Fibroblast of gingiva (primary cell): ENCODE measurements at places on chromosomes 5 and 9.

DNA sequence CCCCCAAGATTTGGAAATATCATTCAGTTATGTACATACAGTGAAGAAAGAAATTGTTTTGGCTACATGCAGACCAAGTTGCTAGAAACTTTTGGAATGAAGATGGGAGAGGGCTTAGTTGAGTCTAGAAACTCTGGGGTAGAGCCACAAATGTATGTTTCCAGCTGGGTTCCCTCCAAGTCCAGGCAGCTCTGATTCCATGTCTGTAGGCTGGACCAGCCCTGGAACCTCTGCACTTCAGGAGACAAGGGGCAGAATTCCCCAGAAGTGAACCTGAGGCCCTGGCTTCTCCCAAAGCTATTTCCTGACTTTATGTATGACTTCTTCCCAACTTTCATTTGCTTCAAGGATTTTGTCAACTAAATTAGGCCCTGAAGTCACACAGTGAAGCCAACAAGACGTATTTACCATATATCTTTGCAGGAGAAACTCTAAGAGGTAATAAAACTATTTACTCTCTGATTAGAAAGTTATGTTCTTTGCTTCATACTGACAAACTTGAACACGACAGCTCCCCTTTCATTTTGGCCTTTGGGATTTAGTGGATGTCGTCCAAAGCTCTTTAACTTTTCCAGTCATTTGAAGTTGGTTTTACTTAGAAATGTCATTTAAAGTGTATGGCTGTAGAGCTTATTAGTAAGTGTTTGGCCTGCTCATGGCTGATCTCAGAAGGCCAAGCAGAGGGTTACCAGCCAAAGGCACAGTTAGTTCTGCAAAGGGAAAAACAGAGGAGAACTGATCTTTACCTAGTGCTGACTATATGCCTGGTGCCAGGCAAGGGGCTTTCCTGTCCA lies 152.0 kb upstream of the SLC28A3 start:
- no peak for DNase-seq

GRCh38 chr9:130660326-130660682 lies 4.1 kb upstream of the PRDM12 start:
- no peak for DNase-seq

- no peak for DNase-seq
These were observed 278.3 kb upstream of the MPDZ start for GRCh38 chr9:13557746-13558145.

DNA sequence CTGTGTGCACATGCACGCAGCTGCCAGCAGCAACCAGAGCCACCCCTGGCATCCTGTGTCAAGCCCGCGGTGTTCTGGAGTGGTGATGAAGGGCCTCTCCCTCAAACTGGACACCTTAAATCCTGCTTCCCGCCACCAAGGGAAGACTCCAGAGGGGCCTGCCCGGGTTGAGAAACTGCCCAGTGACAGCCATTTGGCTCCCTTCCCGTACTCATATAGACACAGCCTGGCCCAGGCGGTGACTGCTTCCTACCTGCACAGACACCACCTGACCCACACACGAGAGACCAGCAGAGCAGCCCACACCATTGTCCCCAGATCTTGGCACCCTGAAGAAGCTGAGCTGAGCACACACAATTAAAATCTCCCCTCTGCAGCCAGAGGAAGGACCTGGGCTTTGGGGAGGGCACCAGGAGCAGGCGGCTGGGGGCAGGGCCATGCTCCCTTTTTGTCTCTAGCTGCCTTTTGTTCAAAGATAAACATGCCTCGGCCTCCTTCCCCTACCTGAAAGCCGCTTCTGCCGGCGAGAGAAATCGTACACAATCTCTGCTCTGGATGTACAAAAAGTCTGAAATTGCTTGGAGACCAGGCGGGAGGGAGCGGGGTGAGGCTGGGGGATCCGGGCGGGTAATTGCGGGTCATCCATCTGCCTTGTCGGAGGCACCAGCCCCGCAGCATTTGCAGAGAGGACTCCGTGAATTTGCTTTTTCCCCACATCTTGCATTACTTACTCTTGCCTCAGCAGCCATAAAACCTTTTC lies 78.4 kb downstream of the TSPAN17 start:
- DNase-seq = no peak

GRCh38 chr5:81117566-81117965 lies 115.6 kb upstream of the CKMT2 start:
- no peak for DNase-seq

GRCh38 chr9:81211741-81212140 lies 477.6 kb downstream of the TLE1 start:
- DNase-seq = no peak

DNA sequence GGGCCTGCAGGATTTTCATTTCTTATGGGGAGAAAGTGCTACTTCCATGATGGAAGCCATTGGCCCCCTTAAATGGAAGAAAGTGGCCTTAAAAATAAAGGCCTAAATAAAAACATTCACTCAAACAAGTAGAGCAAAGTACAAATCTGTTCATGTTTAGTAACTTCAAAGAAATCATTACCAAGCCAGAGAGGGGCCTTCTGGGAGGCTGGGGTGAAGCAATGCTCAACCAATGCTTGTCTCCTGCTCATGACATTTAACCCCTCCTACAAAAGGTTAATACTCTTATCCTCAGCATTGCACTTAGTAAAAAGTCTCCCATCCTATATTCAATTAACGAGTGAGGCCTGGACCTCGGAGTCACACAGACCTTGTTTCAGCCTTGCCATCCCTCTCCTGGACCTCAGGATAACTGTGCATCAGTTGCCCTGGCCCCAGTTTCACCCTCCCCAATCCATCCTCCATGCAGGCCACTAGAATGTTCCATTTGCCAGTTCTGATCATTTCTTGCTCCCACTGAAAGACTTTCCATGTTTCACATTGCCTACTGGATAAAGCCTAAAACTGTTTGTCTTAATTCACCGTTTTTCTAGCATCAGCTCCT lies 36.9 kb upstream of the ALDH1B1 start:
- no peak for DNase-seq
